ENCODE measurements at places on chromosomes 2 and 18.
A peak's percentile ranks its signal among the peaks of the same experiment; 100 is the strongest.

DNA sequence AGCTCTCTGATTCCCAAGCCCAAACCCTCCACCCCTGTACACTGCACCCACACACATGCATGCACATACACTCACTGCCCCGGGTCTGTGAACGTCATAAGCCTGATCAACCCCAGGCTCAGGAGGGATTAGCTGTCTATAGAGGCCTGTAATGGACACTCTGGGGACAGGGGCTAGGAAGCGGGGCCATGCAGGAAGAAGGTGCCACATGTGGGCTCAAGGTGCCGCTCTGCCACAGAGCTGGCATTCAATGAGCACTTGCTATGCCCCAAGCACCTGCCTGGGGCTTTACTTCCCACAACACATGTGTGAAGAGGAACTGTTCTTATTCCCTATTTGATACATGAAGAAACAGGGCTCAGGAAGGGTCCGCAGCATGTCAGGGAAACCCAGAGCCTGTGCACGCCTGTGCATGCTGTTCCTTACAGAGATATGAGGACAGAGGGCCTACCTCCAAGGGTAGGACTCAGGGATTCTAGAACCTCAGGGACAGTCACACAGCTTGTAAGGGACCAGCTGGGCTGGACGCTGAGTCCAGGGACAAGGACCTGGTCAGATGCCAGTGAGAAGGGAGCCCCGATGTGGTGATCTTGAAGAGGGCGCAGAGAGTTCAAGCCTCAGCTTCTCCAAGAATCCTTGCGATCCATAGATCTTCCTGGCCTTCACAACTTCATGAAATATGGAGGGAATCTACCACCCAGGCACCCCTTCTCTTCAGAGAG lies 5.0 kb downstream of the BIN1 start:
- DNase-seq, result no peak

DNA sequence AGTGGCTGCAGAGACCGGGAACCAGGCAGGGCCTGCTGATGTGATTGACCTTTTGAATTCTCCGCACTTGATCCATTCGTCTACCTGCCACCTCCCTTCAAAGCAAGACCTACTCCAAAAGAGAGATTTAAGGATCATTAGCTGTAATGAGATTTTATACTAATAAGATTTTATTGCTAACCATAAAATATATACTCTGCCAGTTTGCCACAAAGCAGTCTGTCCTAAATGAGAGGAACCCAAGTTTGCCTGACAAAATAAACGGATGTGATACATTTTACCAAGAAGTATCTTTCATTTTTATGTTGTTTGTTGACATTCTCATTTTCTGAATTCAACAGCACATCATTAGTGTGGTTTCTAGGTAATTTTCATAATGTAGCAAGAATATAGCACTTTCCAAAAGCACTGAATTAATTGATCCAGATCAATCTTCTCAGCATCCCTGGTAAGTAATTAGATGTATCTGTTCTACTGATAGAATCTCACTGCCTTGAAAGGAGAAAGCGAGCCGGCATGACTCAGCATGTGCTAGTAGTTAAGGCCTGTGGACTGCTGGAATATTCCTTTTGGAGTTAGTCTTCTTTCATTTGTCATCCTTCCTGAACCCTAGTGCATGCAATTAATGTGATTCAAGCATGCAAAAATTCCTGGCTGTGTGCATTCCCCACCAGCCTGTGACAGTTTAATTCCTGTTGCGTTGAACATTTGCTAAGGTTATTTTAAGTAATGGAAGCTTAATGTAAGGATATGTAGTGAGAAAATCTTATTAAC lies 128.5 kb downstream of the ARL6IP6 start:
- no peak for DNase-seq

- no peak for DNase-seq
Measured at GRCh38 chr2:120463996-120464395, 118.1 kb downstream of the INHBB start.

DNA sequence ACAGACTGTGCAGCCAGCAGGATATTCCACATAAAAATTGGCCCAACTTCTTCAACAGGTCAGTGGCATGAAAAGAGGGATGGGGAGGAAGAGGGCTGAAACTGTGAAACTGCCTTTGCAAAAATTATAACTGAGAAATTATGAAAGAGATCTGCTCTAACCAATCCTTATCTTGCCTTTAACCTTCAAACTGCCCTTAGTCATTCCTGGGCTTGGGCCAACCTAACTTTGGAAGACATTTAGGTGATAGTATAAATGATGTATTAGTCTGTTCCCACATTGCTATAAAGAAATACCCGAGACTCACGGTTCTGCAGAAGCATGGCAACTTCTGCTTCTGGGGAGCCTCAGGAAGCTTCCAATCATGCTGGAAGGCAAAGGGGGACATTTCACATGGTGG lies 74.5 kb downstream of the RPL31 start:
- DNase-seq, result no peak

DNA sequence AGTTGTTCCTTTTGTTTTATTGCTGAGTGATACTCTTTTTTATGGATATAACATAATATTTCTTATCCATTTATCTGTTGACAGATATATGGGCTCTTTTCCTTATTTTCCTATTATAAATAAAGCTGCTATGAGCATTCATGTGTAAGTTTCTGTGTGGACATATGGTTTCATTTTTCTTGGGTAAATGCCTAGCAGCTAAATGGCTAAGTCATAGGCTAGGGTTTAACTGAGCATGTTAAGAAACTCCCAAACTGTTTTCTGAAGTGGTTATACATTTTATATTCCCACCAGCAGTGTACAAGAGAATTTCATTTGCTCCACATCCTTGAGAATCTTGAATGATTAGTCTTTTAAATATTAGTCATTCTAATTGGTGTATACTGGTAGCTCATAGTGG lies 786.6 kb upstream of the CDH2 start:
- DNase-seq, result no peak

DNA sequence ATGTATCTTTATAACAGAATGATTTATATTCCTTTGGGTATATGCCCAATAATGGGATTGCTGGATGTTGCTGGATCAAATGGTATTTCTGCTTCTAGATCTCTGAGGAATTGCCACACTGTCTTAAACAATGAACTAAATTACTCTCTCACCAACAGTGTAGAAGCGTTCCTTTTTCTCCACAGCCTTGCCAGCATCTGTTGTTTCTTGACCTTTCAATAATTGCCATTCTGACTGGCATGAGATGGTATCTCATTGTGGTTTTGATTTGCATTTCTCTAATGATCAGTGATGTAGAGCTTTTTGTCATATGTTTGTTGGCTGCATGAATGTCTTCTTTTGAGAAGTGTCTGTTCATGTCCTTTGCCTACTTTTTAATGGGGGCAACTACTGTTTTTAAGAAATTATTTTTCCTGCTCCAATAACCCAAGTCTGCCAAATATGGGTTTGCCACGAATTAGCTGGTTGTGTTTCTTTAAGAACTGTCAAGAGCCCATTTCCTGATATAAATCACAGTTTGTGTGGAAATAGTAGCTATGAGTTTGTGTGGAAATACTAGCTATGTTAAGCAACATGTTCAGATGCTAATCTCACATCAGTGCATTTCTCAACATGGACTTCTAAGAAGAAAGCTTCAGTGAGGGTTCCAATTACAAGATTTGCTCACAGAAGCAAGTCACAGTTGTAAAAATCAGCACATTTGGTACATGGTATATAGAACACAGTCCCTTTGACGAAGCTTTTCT lies 259.4 kb downstream of the ANAPC1 start:
- DNase-seq, result no peak

DNA sequence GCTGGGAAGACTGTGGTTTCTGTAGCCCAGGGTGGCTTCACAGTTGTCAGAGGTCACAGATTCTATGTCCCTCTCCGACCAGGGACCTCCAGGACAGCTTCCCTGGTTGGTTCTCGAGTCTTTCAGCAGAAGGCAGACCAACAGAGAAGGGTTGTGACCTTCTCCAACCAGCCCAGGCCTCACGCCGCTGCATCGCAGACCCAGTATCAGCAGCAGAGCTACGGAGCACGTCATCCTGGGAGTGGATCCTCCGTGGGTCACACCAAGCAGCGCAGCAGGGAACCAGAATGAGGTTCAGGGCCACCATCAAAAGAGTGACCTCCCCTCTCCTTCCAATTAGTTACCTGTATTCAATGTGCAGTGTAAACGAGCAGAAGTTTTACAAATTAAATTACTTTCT lies 49.3 kb downstream of the ST3GAL5 start:
- no peak for DNase-seq

GRCh38 chr2:115094441-115094840 lies 652.0 kb downstream of the DPP10 start:
- no peak for DNase-seq

DNA sequence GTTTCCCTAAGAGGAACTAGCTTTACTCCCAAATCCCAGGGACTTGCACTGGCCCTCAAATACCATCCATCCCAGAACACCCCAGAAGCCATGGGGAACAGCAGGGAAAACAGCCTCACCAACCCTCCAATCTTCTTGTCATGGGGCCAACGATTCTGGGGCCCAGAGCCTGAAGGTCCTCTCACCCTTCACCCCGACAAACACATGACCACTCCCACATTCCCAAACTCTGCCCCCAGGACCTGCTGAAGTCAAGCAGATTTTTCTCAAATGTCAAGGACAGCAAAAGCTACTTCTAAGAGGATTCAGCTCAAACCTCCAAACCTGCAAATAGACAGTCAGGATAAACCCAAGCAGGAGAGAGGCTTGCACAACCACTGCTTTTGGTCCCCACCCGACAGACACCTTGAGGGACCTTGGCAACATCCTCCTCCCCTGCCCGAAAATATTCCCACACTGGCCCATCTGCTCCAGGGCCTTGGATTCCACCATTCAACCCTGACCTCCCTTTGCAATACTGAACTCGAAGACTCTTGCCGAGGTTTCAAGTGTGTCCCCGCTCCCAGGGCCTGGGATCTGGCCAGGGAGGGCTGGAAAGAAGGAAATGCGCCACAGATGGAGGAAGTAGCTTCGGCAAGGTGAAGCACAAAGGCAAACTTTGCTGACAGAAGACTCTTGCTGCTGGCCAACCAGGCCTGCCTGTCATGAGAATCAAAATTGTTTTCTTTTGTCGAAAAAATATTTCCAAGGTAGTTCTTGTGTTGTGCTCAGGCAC lies 143.3 kb downstream of the ZFP36L2 start:
- no peak for DNase-seq

GRCh38 chr18:6537475-6537874 lies 122.8 kb upstream of the L3MBTL4 start:
- no peak for DNase-seq

DNA sequence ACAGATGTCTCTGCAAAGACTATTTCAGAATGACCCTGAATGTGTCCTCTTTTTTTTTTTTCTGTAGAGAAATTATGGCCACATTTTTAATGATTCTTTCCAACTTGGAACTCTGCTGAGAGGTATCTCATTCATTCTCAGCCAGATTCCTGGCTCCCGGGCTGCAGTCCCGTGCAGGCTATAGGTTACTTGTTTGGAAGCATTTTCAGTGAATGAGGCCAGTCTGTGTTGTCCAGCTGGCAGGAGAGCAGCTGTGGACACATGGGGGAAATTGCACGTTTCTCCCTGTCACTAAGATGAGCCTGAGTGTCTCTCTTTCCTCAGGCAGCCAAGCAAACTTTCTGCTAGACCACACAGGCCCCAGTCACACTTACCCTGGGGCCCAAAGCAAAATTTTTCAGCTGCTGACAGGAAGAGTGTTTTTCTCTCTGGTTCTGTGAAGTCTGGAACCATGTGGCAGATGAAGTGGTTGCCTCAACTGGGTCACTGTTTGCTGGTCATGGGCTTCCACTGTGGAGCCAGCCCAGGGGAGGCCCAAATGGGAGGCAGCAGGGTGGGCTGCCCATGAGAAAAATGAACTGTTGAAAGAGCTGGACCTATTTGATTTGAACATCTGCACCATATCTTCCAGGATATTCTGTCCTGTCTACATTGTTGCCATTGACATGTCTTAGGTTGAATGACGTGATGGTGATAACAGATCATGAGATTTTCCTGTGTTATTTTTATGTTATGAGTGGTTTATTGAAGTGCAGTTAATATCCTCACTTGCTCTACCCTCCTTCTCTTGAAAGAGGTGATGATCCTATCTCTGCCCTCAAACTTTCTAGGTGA lies 431.2 kb downstream of the LPIN1 start:
- no peak for DNase-seq

DNA sequence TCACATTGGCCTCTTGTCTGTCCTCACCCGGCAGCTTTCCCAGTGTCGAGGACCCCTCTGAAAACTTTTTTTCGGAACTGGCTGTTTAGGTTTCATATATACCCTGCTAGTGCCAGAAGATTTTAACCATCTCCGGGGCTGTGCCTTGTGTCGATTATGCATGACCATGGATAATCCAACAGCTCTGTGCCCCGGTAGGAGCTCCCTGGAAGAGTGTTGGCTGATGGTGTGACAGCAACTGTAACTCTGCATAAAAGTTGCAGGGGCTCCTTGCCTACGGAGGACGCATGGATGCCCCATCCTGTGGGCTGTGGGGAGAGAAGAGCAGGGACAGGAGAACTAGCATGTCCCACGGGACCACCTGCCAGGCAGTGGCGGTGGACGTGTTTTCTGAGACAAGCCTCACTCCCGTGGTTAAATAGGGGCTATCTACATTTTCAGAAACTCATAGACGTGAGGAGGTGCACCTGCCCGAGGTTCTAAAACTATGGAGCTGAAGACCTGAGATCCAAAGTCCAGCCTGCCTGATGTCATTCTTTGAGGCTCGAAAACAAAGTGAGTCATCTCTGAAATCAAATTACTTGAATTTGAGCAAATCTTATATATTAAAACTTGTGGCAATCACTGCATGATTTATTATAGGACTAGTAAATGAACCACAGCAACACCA lies 437.2 kb upstream of the HS6ST1 start:
- DNase-seq, result no peak

DNA sequence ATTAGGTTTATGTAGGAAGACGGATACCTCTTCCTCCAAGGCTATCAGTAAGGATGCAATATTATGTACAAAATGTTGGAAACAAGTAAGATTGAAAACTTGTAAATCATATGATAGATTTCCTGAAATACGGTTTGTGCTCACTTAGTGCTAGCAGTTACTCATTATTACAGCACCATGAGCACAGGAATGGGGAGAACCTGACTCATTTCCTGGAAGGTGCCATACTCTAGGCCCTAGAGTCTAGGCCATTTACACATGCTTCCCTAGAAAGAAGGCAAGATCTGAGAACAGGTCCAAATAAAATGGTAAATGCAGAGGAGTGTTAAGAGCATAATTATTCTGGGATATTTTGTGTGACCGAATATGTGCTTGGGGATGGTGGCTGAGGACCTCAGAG lies 467.7 kb upstream of the CELF4 start:
- DNase-seq, result no peak

DNA sequence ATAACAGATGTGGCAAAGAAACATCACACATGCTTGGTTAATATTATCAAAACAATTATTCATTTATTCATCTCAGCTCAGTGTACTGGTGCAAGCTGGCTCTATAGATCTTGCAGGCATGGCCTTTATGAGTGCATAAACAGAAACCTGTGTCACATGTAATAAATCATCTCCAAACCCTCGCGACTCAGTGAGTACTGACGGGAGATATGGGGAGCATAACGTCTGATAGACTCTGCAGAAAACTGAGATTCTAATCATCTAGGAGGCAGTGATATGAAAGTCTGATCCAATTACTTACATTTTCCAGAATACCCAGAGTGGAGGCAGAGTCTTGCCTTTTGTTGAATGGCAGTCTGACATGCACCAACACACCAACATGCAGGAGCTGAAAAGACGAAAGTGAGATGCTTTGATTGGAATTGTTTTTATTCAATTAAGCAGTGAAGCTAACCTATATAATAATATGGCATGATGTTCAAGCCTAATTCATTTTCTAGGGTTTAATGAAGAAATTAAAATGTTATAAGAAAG lies 416.8 kb downstream of the RNF144A start:
- DNase-seq, result no peak

- DNase-seq, result peak; percentile 44
Measured at GRCh38 chr2:9002637-9003365, 683 bp downstream of the MBOAT2 start.

GRCh38 chr2:203891474-203891873 lies 23.9 kb downstream of the CTLA4 start:
- DNase-seq, result no peak

All from NCI-H146 (cell line).